ENCODE measurements at places on chromosomes 13 and 19.
A peak's percentile ranks its signal among the peaks of the same experiment; 100 is the strongest.

DNA sequence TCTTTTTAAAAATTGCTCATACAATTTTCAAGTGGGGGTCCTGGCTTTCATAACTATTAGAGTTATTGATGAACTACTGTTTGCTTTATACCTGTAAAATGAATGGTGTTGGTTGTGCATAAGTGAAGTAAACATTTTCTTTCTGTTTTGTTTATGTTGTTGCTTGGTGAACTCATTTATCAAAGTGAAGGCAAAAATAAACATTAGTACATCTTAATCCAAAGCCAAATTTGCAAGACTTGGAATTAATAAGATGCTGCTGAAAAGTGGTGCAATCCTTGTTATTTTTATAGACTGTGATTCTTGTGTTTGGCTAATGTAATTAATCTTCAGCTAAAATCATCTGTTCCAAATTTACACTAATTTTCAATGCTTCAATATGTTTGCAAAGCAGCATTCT lies 24.4 kb upstream of the DCT start:
- DNase-seq: no peak

DNA sequence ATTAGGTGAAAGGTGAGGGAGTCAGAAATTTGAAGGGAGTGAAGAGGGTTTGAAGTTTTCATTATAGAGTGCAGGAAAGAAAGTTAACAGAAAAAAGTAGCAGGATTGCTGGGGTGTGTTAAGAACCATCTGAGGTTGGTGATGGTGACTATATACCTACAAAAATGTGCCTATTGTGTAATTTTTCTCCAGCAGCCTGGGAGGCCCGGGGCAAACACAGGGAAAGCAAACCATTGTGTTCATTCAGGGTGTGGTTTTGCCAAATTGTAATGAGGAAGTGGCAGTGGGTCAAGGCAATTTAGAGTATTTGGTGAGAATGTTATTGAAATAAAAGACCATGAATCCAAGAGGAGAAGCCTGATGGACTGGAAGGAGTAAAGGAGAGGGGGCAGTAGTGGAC lies 8.2 kb upstream of the SUCLA2 start:
- peak; percentile 15 for DNase-seq

DNA sequence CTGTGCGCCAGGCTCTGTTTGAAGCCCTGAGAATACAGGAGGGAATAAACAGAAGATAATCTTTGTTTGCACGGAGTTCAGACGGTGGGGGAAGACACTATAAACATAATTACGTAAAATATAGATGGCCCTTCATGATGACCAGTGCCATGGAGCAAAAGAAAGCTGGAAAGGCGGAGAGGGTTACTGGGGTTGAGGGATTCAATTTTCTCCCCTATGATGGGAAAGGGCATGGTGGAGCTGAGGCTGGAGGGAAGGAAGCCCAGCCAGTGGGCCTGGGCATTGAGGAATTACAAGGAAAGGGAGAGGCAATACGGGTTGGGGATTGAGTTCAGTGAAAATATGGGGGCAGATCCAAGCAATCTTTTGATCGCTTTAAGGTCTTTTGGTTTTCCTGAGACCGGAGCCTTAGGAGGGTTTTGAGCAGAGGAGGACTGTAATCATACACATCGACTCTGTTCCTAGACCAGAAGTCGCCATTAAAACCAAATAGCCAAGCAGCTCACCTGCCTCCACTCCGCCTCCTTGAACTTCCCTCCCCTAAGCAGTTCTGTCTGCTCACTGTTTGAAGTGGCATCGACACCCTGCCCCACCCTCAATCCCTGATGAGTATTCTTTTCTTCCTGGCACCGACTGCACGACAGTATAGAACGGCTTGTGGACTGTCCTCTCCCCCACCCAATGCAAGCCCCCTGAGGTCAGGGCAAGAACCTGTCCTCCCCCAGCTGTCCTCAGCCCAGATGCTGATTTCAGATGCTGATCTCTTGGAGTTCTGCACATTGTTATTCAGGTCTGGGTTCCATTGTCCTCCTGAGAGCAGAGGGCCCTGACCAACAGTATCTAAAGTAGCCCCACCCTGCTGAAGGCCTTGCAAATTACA lies 813 bp upstream of the ZNF296 start:
- no peak for DNase-seq

DNA sequence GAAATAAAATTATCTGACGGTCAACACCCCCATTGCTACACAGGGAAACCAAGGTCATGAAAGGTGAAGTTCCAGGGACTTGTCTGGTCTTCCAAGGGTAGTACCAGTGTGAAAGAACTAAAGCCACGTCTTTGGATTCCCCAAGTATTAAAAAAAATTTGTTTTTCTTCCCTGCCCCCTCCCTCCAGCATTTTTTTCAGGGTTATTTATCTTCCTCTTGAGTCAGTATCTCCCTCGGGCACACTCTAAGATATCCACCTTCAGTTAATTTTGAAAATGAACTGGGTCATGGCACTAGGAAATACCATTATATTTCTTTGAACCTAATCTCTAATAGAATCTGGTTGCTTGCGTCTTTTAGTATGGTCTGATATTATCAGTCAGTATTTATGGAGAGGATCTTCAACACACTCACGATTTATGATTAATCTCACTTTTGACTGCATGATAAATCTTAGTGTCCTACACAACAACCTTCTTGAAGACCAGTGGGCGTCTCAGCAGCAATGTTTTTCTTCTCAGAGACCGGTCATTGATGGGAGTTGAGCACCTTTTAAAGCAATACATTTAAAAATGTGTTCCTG lies 9.1 kb downstream of the ATP8A2 start:
- no peak for DNase-seq

GRCh38 chr19:30492586-30493270 lies 120.5 kb downstream of the ZNF536 start:
- no peak for DNase-seq

DNA sequence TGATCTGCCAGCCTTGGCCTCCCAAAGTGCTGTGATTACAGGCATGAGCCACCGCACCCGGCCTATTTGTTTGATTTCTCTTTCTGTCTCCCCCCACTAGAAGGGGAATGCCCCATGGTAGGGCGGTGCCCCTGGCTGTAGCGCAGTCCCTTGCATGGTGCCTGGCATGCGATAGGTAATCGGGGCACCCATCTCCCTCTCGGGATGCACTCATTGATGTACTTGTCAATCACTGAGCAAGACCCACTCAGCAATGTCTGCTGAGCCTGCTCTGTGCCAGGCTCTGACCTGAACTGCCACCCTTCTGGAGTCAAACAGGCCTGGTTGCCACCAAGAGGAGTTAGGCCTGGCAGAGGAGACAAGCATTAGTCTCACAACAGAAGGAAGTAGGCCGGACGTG lies 19.8 kb downstream of the DNM2 start:
- no peak for DNase-seq

DNA sequence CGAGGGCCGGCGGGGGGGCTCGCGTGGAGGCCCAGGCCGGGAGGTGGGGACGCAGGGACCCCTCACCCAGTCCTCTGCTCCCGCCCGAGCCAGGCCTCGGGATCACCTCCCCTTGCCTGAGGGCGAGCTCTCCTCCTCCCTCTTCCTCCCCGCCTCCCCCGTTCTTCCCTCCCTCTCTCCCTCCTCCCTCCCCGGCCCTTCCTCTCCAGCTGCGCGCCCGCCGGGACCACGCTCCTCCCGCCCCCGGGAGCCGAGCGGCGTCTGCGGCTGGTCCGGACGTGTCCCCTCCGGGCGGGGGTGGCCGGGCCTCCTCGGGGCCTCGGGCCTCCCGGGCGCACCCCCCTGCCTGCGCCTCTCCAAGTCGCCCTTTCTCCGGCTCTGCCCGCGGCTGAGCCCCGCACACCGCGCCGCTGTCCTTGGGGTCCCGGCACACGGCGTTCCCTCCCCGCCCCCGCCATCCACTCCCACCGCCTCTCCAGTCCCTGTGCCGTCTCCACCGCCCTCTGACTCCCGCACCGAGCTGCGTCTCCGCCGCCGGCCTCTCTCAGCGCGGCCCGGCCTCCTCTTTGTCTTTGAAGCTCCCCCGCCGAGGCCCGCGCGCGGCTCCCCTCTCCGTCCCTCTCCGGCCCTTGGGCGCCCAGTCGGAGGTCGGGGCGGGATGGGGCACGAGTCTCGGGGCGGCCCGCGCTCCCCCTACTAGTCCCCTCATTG lies 5.7 kb downstream of the SOX1 start:
- DNase-seq: no peak

GRCh38 chr13:93079294-93079693 lies 147.3 kb upstream of the GPC6 start:
- no peak for DNase-seq

- no peak for DNase-seq
These were observed 525 bp downstream of the CARS2 start for GRCh38 chr13:110705356-110705825.

GRCh38 chr19:49340069-49340864 lies 5.1 kb downstream of the CD37 start:
- peak; percentile 54 for DNase-seq

- peak; percentile 64 for DNase-seq
These were observed 3.5 kb upstream of the SIGLEC8 start for GRCh38 chr19:51461723-51462161.

GRCh38 chr13:43905435-43906031 lies 25.8 kb downstream of the LACC1 start:
- peak; percentile 78 for DNase-seq

GRCh38 chr19:8461891-8462290 lies 17.1 kb downstream of the HNRNPM start:
- no peak for DNase-seq

- no peak for DNase-seq
These were observed 34.8 kb upstream of the NDFIP2 start for GRCh38 chr13:79445968-79446645.

- DNase-seq: no peak
These were observed 81.6 kb downstream of the DACH1 start for GRCh38 chr13:71785361-71785760.

DNA sequence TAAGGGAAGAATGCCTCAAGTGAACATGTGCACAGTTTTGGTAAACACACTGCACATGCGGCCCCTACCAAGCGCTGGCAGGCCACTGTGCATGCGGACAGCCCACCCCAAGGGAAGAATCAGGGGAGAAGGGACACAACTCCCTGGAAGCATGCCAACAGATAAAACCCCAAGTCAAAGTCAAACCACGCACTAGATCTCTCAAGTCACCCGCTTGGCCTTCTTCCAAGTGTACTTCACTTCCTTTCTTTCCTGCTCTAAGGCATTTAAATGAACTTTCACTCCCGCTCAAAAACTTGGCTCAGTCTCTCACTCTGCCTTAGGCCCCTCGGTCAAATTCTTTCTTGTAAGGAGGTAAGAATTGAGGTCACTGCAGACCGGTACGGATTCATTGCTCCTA lies 4.6 kb upstream of the RFXAP start:
- DNase-seq: peak; percentile 74

GRCh38 chr19:4831304-4831978 lies at the start of gene TICAM1:
Gene TICAM1, minus strand, starts transcription at chr19:4831712. Its CDS starts 13,335 bp downstream, at chr19:4818377.
- peak; percentile 78 for DNase-seq

- DNase-seq: no peak
These were observed 49.4 kb downstream of the KLF2 start for GRCh38 chr19:16373989-16374388.

DNA sequence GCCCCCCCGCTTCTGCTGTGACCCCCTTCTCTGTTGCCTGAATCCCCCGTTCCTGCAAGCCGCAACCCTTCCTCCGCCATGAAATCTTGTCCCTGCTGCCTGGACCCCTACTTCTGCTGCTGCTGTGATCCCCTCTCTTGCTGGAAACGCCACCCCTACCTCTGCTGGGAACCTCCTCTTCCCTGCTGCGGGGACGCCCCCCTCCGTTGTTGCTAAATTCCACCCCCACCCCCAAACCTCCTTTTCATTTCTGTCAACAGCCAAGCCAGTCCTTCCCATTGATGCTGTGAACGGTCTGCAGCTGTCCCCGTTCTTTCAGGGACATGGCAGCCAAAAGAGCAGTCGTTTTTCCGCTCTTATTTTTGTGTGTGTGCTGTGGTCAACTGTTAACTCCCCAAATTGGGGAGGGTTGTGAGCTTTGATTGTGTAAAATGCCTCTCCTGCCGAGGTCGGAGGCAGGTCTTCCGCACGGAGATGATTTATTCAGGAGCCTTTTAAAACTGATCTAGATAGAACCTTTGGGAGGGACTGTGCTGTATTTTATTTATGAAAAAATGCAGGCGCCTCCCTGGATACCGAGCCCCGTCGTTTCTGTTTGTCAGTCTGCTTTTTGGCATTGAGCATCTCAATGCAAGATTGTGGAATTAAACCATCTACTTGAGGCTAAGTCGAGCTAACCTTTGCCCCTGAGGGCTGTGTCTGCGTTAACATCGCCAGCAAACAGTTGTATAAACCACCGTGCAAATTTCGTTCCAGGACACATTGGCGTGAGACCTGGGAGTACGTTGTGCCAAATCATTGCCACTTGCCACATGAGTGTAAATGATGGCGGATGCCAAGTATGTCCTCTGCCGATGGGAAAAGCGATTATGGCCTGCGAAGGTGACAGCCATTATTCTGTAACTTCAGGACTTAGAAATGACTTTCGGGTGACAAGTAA lies 27.9 kb upstream of the NDUFS7 start:
- DNase-seq: peak; percentile 42

- DNase-seq: no peak
These were observed 21.2 kb downstream of the SULT2B1 start for GRCh38 chr19:48573163-48573505.

- no peak for DNase-seq
These were observed 643.9 kb downstream of the TBC1D4 start for GRCh38 chr13:74838096-74838495.

GRCh38 chr19:46698395-46699321 lies 18.3 kb downstream of the PRKD2 start:
- DNase-seq: no peak

DNA sequence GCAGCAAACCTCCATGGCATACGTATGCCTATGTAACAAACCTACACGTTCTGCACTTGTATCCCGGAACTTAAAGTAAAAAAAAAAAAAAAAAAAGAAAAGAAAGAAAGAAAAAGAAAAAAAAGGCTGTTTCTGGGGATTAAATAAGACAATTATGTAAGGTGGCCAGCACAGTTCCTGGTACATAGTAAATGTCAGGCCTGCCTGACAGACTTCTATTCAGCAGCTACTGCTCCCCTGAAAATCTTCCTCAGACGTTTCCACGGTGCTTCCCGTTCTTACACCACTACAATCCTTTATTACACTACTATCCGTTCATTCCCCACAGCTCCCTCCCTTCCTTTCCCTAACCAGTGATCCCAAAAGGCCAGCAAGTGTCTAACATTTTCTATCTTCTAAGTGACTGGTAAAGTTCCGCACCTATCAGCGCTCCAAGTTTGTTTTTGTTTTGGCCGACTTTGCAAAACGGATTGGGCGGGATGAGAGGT lies 636 bp upstream of the RB1 start:
- no peak for DNase-seq

- DNase-seq: peak; percentile 91
These were observed at the start of gene ZNF329 for GRCh38 chr19:58150328-58150921. Gene ZNF329, minus strand, starts transcription at chr19:58150789. Its CDS starts 21,286 bp downstream, at chr19:58129503.

GRCh38 chr13:98386637-98387036 lies 190.3 kb downstream of the STK24 start:
- no peak for DNase-seq

DNA sequence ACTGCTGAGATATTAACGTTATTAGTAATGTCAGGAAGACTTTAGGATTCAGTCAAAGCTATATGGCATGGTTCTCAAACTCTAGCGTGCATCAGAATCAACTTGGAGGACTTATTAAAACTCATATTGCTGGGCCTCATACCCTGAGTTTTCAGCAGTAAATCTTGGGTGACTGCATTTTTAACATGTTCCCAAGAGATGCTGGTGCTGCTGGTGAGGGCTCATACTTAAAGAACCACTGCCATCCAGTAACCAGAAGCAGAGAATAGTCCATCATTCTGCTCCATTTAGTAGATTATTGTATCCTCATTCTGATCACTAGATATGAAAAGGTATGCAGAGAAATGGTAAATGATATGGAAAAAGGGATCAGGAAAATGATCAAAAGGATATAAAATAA lies 7.9 kb downstream of the GPR12 start:
- no peak for DNase-seq

- DNase-seq: no peak
These were observed 27.7 kb downstream of the GADD45B start for GRCh38 chr19:2503521-2504109.

- peak; percentile 49 for DNase-seq
These were observed 1438.6 kb downstream of the UQCRFS1 start for GRCh38 chr19:27774337-27774736.

Measured in common myeloid progenitor, CD34-positive (primary cell).